ENCODE measurements at places on chromosomes 7 and 10.
A peak's percentile ranks its signal among the peaks of the same experiment; 100 is the strongest.

DNA sequence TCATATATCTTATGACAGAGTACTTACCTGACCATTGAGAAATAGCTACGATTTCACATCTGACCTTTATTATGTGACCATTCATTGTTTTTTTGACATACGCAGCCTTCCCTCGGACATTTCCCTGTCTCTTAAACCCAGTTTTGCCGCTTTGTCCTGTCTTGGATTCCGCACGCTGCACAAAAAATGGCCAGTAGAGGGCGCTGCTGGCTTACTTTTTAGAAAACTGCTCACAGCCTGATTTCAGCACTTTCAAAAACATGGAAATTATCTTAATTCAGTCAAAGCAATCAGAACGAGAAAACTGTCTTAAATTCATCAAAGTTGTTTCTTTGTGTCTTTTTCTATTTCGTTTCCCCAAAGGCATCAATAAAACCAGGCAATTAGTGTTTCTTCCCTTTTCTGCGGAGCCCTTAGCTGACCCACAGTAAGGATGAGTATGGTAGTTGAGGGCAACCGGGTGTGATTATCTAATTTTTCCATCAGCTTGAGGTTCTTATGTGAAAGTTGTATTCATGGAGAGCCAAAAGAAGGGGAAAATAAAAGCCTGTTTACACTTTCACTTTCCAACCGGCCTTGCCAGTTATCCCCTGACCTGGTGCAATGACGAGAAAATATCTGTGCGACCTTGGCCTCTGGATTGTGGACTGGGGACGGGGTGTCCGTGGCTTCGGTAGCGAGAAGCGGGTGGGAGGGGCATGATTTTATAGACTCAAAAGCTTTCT, 144.4 kb downstream of the DYNC1I1 start:
- peak; percentile 74 for DNase-seq

GRCh38 chr10:132362151-132362611, 30.2 kb downstream of the LRRC27 start:
- peak; percentile 3 for DNase-seq

GRCh38 chr7:149686449-149686848, 86.9 kb downstream of the ZNF467 start:
- no peak for DNase-seq

DNA sequence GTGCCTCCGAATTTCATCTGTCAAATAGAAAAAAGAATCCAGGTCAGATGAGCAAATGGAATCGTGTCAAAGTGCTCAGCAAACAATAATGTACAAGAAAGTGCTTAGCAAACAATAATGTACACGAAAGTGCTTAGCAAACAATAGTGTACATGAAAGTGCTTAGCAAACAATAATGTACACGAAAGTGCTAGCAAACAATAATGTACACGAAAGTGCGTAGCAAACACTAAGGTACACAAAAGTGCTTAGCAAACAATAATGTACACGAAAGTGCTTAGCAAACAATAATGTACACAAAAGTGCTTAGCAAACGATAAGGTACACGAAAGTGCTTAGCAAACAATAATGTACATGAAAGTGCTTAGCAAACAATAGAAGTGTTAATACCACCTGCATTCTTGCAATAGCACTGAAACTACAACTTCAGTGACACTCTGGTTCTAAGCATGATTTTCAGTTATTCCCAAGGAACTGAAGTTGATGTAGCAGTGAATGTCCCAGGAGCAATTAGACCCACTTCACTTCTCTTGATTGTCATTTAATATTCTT, 33.4 kb upstream of the MYL10 start:
- no peak for DNase-seq

GRCh38 chr10:87705339-87705738, 45.7 kb downstream of the PAPSS2 start:
- no peak for DNase-seq

DNA sequence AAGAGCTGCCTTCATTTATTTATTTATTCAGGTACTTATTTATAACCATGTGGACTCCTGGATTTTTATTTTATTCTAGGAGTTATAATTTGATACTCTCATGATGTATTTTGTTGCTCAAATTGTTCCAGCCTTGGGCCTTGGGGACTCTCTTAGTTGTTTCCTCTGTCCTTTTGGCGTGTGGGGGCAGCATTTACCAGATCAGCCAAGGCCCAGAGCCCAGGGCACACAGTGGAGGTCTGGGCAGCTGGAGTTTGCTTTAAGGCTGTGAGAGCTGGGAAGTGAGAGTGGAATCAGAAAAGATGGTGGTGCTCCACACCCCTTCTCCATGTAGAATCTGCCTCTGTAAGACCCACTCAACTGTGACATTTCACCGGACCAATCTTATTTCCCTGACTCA, 398.9 kb downstream of the RPS24 start:
- DNase-seq = no peak

- no peak for DNase-seq
Observed at GRCh38 chr7:55044791-55045190, 26.0 kb downstream of the EGFR start.

DNA sequence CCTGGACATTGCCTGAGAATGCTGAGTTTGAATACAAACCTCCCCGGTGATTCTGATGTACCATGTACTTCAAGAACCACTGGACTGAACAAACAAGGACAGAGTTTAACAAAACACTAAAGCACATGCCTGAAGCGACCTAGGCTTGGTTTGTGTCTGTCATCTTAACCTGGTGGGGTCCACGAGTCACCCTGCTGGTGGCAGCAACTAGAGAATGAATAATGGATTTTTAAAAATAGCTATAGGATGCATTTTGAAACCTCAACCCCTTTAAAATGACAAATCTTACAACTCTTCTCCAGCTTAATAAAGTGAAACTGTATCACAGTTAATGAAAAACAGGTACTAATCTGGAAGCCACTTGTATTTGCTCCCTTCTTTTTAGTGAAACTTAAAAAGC, 25.2 kb downstream of the CDHR3 start:
- no peak for DNase-seq

- DNase-seq = peak; percentile 29
Observed at GRCh38 chr10:69516316-69516715, 56.9 kb downstream of the NEUROG3 start.

DNA sequence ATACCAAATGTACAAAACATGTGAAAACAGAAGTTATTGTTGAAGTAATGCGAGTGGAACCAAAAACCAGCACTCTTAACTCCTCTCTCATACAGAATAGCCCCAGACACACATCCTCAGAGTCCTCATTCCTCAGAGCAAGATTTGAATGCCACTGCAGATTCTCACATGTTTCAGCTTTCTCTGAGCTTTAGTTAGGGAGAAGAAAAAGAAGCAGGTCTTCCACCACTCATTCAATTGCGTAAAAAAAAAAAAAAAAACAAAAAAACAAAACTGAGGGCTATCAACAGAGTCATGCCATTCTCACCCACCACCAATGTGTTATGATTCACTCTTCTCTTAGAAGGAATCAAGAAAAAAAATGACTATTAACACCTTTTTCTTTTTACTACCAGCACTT, 287.7 kb downstream of the IPMK start:
- no peak for DNase-seq

DNA sequence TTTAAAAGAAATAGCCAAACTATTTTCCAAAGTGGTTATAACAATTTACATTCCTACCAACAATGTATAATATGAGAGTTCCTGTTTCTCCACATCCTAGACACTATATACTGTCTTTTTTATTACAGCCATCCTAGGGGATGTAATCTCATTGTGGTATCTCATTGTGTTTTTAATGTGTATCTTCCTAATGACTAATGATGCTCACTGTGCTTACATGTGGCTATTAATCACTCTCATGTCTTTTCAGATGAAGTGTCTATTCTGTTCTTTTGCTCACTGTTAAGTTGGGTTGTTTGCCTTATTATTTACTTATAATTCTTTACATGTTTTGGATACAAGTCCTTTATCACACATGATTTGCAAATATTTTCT, 71.8 kb downstream of the ZNF438 start:
- DNase-seq = no peak

DNA sequence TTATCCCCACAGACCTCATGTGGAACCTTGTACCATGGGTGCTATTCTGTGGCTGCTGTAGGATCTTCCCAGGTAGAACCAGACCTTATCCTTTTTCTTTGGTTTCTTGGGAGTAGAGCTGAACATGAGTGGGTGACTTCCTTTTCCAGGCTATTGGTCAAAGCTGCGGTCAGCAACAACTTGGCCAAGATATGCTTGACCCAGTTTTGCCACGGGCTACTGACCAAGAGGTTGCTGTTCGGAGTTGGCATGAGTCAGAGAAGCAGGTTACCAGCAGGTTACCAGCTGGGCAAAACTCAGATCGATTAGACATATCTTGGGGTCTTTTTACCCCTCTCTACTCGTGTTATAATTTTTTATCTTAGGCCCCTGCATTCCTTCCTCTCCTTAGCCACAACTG, 36.7 kb upstream of the HDAC9 start:
- no peak for DNase-seq

DNA sequence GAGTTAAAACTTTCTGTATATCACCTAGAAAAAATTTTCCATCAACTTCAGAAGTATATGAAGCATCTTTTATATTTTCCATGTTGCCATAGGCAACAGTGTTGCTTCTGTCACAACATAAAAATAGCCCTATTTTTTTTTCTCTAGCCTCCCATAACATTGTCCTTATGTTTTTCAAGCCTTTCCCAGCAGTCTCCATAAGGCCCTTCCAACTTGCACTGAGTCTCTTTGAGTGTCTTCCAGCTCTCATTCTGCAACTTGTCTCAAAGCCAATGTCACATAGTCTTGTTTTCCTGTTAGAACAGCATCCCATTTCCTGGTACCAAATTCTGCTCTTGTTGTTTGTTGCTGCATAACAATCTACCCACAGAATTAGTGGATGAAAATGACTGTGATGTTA, 1055.5 kb upstream of the GHITM start:
- no peak for DNase-seq

DNA sequence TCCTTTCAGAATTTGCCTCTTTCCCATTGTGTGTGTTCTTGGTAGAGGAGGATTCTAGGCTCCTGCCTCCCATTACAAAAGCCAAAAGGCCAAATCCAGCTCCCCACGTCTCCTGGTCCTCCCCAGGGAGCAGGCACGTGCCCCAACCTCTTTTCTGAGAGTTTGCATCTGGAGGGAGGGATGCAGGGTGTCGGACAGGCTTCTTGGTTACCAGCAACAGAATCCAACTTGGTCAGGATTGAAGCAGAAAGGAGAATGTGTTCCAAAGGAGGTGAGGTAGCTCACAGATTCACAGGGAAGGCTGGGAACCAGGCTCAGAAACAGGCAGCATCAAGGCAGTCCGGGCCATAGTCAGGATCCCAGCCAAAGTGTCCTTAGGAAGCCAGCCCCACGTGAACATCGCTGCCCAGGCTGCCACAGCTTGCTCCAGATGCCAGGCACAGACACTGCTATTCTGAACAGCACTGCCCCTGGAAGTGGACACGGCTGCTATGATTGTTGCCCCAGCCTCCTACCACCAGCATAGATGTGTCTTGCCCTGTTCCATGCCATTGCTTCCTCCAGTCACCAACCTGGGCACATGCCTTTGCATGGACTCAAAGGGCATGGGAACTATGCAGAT, 264.2 kb upstream of the ZMIZ1 start:
- DNase-seq = no peak

DNA sequence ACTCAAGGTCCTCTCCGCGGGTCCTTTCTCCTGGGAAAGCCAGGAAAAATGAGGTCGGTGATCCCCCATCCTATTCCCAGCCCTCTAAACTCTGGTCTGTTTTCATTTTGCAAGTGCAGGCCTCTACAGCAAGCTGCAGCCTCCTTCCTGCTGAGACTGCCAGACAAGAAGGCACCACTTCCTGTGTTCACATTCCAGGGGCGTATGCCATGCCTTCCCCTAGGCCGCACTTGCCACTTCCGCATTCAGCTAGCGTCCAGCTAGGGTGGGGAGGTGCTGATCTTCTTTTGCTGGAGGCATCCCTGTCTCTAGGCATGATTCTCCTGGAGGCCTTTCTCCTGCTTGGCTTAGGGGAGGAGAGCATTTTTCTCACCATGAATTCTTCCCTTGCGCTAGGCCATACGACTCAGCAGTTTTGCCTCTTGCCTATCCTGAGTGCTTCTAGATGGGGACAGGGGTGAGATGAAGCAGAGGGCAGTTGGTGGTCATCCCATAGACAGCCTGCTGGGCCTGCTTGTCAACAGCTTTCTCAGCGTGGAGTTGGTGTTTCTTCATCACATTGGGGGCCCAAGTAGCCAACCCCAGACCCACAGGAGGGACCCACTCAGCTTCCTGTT, 328.9 kb downstream of the RPS24 start:
- DNase-seq = no peak

GRCh38 chr7:49245062-49245461, 320.7 kb downstream of the CDC14C start:
- no peak for DNase-seq

DNA sequence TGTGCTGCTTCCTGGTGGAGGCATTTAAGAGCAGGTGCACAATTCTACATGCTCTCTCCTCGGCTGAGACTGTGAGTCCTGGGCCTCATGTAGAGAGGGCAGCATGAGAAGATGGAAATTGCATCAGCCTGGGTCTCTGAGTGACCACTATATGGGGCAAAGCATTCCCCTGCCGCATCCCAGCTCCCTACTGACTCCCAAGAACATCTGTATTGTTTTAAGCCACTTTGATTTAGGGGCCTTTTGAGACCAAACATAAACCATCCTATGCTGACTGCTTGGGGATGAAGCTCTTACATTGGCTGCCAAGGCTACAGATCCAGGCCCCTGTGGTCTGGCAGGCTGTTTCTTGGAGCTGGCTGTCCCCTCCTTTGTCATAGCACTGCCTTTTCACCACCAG, 101.3 kb upstream of the TBX20 start:
- no peak for DNase-seq
